ENCODE measurements at places on chromosomes 3 and 15.

DNA sequence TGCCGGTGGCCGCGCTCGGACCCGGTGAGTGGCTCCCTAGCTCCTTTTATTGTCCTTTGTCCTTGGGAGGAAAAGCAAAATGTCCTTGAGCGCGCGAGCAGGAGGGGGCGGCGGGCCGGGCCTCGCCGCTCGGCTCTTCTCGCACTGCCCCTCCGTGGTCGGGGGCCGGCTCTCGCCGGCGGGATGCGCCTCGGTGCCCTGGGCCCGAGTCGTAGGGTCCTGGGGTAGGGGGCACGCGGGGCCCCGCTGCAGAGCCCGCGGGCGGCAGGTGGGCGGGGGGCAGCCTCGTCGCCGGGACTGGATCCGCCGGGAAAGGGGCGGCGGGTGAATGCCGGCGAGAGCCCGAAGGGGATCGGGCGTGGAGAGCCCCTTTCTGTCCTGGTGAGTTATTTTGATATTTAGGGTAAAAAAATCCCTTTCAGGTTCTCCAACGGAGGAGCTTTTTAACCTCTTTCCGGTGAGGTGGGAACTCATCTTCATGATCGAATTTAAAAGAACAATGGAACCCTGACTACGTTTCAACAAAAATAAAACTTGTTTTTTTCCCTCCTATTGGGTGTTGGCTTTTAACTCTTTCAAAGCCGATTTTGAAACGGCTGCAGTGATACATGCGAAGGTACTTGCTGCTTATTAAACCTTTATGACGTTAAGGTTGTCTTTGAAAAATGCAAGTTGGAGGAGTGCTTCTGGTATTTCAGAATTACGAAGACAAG lies 16.8 kb upstream of the CHD2 start:
- DNase-seq, result peak; percentile 47

DNA sequence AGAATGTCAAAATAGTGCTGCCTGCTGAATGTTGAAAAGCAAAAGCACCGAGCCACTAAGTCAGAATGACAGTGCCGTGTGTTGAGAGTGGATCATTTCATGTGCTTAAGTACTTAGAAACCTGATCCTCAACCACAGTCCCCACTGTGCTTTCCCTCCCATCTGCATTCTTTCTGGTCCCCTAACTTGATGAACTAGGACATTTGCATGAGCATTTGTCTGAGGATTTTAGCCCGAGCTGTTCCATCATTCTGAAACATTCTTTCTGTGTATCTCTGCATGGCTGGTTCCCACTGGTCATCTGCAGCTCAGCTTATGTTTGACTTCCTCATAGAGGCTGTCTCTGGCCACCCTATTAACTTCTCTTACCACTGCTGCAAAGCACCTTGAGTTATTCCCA lies 42.0 kb downstream of the SST start:
- DNase-seq, result peak; percentile 72

DNA sequence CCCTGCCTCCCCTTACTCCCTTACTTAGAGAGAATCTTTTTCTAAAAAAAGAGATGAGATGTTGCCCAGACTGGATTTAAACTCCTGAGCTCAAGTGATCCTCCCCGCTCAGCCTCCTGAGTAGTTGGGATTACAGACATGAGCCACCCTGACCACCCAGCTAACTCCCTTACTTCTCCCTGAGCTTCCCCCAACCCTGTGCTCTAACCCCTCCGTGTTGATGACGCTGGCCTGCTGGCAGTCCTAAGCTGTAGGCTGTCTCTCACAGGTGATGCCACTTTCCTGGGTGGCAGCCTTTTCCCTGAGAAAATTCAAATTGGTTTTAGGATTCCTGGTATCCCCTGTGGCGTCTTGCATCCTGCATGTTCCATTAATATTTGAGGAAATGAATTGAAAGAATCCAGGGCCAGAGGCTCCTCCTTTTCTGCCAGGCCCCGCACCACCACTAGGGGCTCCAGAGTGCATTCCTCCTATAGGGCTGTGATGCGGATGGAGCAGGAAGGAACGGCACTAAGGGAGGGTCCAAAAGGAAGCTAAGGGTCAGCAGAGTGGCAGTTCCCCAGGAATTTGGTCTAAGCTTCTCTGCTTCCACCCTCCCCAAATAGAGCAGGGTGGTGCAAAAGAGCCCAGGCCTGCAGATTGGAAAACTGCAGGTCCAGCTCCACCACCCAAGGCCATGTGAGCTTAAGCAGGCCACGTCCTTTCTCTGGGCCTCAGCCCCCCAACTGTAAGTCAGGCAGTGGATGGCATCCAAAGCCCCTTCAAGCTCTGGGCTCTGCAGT lies 101.1 kb downstream of the DAPK2 start:
- peak; percentile 94 for DNase-seq

DNA sequence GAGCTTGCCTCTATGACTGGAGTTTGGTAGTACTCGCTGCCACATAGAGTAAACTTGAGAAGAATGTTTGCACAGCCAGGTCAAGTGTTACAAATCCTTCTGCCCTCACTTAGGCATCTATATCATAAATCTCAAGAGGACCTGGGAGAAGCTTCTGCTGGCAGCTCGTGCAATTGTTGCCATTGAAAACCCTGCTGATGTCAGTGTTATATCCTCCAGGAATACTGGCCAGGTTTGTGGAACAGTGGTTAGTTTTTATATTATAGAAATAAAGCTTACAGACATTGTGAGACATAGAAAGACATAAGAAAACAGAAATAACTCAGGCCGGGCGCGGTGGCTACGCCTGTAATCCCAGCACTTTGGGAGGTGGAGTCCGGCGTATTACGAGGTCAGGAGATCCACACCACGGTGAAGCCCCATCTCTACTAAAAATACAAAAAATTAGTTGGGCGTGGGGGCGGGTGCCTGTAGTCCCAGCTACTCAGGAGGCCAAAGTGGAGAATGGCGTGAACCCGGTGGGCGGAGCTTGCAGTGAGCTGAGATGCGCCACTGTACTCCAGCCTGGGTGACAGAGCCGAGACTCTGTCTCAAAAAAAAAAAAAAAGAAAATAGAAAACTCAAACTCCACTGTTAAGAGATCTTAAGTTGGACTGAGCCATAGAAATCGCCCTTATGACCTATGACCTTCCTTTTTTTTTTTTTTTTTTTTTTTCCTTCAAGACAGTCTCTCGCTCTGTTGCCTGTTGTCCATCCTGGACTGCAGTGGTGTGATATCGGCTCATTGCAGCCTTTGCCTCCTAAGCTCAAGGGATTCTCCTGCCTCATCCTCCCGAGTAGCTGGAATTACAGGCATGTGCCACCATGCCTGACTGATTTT lies 2.2 kb downstream of the RPSA start:
- DNase-seq, result no peak

DNA sequence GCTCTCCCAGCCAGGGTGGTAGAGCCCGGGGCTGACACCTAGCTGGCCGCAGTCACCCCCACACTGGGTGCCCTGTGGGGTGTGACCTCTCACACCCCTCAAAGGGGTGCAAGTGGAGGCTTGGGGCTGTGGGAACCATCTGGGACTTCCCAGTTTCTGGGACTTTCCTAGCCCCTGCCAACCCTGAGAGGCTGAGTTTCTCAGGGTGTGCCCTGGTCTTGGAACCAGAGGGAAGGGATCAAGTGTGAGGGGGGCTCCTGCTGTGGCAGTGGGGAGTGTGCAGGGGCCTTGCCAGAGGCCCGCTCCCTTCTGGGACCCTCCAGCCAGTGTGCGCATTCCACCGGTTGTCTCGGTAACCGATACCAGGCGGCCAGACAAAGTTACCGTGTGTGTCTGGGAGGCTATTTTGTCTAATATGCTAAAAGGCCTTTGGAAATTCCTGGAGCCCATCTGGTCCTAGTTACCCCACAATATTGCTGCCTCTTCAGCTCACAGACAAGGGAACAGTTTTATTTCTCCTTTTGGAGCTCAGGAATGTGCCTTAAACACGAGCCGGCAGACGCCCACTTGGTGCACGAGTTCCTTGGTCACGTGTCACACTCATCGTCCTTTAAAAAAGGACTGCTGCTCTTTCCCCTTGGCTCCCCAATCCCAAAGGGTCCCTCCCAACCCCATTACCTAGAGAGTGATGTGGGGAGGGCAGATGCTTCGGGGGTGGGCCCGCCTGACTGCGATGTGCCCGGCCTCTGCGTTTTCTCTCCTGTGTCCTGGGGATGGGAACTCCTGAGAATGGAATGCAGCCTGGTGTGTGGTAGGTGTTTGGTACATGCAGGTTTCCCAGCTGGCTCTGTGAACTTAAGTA lies 33.2 kb downstream of the HDAC11 start:
- DNase-seq, result peak; percentile 29

DNA sequence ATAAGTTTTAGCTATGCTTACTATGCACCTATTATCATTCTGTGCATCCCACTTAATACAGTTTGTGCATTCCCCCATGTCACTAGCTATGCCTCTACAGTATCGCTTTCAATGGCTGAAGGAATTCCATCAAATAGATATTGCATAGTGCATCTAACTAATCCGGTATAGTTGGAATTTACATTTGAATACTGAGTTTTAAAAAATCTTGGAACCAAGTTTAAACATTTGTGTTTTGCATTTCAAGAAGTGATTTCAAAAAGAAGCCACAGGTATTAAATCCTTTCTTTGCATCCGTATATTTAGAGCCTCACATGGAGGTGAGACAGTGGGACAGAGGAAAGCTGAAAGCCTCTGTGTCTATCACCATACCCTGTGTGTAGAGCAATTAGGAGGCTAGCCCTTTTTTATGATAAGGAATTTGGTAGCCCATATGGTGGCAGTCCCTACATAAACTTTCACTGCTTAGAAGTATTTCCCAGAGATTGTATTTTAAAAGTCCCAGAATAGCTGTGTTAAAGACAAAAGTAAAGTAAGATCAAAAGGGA lies 960.2 kb upstream of the CFAP20DC start:
- DNase-seq, result no peak
